Lung (tissue), 17 donors: ENCODE measurements at places on chromosomes 12 and 14.

DNA sequence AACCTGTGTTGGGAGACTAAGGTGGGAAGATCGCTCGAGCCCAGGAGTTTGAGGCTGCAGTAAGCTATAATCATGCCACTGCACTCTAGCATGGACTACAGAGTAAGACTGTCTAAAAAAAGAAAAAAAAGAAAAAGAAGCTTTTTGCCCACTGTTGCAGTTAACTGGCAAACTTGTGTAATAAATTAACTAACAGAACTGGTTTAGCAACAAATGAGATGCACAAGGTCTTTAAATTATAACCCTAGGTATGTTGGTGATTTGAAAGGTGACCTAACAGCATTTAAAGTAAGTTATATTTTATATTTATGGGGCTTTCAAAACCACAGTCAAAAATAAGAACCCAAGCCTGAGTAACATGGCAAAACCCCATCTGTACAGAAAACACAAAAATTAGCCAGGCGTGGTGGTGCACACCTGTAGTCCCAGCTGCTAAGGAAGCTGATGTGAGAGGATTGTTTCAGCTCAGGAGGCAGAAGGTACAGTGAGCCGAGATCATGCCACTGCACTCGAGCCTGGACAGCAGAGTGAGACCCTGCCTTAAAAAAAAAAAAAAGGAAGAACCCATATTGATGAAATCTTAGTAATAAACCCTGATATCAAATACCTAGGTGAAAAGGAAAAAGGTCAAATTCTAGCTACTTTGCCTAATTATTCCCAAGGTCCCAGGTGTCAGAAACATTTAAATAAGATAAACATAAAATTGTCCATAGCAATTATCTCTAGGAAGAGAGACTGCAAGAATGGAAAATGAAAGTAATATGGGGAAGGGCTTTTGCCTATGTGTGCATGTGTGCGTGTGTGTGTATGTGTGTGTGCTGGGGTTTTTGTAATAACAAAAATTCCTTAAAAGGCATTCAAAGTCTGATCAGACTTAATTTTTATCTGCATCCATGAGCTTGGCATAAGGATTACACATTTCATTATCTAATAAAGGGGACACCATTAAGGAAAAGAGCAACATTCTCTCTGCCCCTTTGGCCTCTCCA, 15.4 kb downstream of the SYNE2 start:
- H3K27me3 ChIP-seq = no peaks in the 10 kb centered on the region
- no peaks in the 10 kb centered on the region for H3K4me1 ChIP-seq
- H3K27ac ChIP-seq = no peak overlapping the region
- no peaks in the 10 kb centered on the region for H3K36me3 ChIP-seq
- H3K4me3 ChIP-seq = no peak overlapping the region

- H3K27ac ChIP-seq = no peak overlapping the region
- H3K36me3 ChIP-seq = peaks cover 65% of the 10 kb centered on the region
- no peak overlapping the region for H3K4me3 ChIP-seq
- DNase-seq = no peak
- H3K4me1 ChIP-seq = no peaks in the 10 kb centered on the region
Measured at GRCh38 chr12:57103856-57104255, 7.3 kb downstream of the STAT6 start.

- no peak overlapping the region for H3K27ac ChIP-seq
- no peaks in the 10 kb centered on the region for H3K4me1 ChIP-seq
Measured at GRCh38 chr12:99079811-99080210, 434.7 kb downstream of the APAF1 start.

DNA sequence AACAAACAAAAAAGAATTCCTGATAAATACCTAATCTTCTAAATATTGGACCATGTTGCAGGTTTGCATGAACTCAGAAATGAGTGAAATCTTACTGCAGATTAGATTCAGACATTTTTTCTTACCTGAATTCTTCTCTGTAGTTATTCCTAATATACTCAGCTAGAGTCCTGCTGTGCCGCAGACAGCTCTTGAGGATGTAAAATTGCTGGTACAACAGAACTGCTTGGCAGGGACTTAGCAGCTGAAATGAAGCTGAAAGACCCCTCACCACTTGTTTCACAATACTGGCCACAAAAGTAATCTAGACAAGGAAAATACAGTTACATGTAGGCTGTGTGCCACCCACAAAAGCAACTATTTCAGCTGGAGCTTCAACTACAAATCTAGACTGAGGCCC, 48.3 kb upstream of the KICS2 start:
- no peak overlapping the region for H3K27ac ChIP-seq
- no peaks in the 10 kb centered on the region for H3K27me3 ChIP-seq
- no peak overlapping the region for H3K4me3 ChIP-seq
- no peaks in the 10 kb centered on the region for H3K36me3 ChIP-seq

GRCh38 chr12:51905471-51906429, 1.6 kb upstream of the ACVRL1 start:
- no peaks in the 10 kb centered on the region for H3K36me3 ChIP-seq
- no peaks in the 10 kb centered on the region for H3K27me3 ChIP-seq
- peaks cover 45% of the 10 kb centered on the region for H3K4me1 ChIP-seq
- DNase-seq = peak; percentile 82

DNA sequence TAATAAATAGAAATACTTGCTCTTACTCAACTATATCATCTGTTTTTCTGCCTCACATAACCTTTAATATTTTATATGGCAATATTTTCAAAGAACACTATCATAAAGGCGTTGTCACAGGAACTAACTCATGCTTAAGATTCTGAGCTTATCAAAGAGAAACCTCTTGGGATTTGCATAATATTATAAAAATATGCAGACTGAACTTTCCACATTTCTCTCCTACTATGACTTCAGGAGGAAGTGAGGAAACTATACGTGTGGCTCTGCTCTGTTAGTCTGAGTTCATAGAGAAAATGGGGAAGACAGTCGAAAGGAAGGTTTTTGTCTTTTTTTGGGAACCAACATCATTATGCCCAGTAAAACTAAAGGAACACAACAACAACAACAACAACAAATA, 124.7 kb downstream of the GARIN6 start:
- no peak for DNase-seq
- no peaks in the 10 kb centered on the region for H3K36me3 ChIP-seq
- no peak overlapping the region for H3K27ac ChIP-seq

GRCh38 chr12:4285070-4285469, 11.5 kb downstream of the CCND2 start:
- peaks cover 69% of the 10 kb centered on the region for H3K36me3 ChIP-seq
- DNase-seq = no peak
- no peak overlapping the region for H3K4me3 ChIP-seq
- no peaks in the 10 kb centered on the region for H3K27me3 ChIP-seq

DNA sequence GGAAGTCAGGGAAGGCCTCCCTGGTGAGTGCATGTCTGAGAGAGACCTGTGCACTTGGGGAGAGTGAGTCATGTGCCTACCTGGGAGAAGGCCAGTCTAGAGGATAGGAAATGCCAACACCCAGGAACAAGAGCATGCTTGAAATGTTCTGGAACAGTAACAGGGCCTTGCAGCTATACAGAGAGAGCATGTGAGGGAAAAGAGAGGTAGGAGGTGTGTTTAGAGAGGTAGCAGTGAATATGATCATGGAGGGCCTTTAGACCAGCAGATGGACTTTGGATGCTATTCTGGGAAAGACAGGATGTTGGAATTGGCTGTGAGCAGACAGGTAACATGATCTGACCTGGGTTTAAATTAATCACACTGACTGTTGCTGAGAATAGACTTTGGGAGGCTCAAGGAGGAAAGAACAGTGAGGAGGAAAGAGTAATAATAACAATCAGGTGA, 1143.6 kb downstream of the FLRT2 start:
- no peak for DNase-seq
- H3K36me3 ChIP-seq = no peaks in the 10 kb centered on the region
- H3K27ac ChIP-seq = no peak overlapping the region
- H3K4me3 ChIP-seq = no peak overlapping the region

GRCh38 chr14:32286602-32287001, 42.5 kb upstream of the AKAP6 start:
- H3K27me3 ChIP-seq = no peaks in the 10 kb centered on the region
- H3K4me1 ChIP-seq = no peaks in the 10 kb centered on the region
- no peaks in the 10 kb centered on the region for H3K36me3 ChIP-seq
- no peak for DNase-seq
- H3K27ac ChIP-seq = no peak overlapping the region

- H3K4me3 ChIP-seq = peak overlapping the region; percentile 75
- H3K27me3 ChIP-seq = no peaks in the 10 kb centered on the region
- peak; percentile 24 for DNase-seq
- peak overlapping the region; percentile 91 for H3K27ac ChIP-seq
- H3K36me3 ChIP-seq = peaks cover 4% of the 10 kb centered on the region
Measured at GRCh38 chr12:113333877-113334785, 778 bp downstream of the SLC8B1 start.

DNA sequence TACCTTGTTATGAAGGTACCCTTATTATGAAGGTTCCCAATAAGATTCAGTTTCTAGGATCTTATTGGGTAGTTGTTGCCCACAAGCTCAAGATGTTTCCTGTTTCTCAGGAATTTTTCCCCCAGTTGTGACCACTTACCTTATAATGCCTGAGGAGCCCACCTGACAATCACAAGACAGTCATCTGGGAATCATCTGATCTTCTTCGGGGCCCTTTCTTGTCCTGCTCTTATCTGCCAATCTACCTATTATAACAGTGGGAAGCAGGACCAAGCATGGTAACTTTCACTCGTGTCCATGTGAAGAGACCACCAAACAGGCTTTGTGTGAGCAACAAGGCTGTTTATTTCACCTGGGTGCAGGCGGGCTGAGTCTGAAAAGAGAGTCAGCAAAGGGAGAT, 825.5 kb downstream of the BCL11B start:
- H3K27ac ChIP-seq = no peak overlapping the region
- no peaks in the 10 kb centered on the region for H3K4me1 ChIP-seq
- H3K27me3 ChIP-seq = no peaks in the 10 kb centered on the region
- no peak overlapping the region for H3K4me3 ChIP-seq

DNA sequence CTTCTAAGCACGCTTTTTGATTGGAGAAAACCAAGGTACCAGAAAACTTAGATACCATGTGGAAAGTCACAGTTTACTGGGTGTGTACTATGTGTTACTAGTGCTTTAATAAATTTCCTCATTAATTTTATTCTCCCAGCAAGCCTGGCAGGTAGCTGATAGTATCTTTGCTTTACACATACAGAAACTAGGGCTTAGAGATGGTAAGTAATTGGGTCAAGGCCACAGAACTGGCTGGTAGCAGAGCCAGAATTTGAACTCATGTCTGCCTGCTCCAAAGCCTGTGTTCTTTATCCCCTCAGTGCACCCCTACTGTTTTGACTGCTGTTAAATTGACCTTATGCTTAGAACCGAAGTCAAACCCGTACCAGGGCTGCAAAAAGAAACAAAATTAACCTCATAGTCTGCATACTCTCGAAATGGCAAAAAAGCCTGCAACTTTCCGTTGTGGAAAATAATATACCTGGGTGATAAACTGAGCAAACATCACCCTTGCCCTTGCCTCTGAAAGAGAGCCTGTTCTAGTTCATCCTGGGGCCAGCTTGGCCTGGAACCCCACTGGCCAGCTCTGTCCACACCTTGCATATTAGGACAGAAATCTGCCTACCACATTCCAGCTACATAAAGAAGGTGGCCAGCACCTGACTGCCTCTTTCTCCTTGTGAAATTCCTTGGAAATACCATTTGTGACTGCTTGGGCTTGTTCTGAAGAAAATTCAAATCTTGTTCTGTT, 118.9 kb downstream of the ETV6 start:
- H3K4me1 ChIP-seq = peaks cover 10% of the 10 kb centered on the region
- H3K27ac ChIP-seq = no peak overlapping the region
- H3K4me3 ChIP-seq = no peak overlapping the region
- no peaks in the 10 kb centered on the region for H3K36me3 ChIP-seq

- no peaks in the 10 kb centered on the region for H3K36me3 ChIP-seq
- no peaks in the 10 kb centered on the region for H3K27me3 ChIP-seq
- no peak for DNase-seq
- H3K4me3 ChIP-seq = no peak overlapping the region
- no peak overlapping the region for H3K27ac ChIP-seq
Measured at GRCh38 chr14:55221968-55222367, 30.6 kb upstream of the DLGAP5 start.

DNA sequence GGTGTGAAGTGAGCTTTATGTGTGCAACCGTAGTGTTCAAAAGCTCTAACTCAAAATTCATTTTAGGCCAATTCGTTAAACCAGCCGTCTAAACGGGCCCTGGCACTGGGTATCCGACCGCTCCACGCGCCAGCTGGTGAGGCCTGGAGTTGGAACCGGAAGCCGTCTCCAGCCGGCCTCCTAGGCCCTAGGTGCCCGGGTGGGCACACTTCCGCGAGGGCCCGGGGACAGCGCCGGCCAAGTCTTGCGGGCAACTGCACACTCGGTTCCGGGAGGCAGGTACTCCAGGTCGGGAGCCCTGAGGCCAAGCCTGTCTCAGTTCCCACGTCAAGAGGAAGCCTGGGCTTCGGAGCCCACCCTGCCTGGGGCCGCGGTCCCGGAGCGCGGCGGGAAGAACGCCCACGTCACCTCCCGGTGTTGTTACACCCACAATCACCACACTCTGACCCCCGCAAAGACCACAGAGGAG, 16.2 kb downstream of the OTX2 start:
- H3K36me3 ChIP-seq = no peaks in the 10 kb centered on the region
- H3K27ac ChIP-seq = no peak overlapping the region
- no peak for DNase-seq
- H3K4me1 ChIP-seq = peaks cover 18% of the 10 kb centered on the region
- peaks cover 14% of the 10 kb centered on the region for H3K27me3 ChIP-seq

GRCh38 chr12:19778172-19778571, 338.9 kb downstream of the AEBP2 start:
- peak; percentile 30 for DNase-seq
- no peaks in the 10 kb centered on the region for H3K36me3 ChIP-seq
- no peaks in the 10 kb centered on the region for H3K27me3 ChIP-seq
- no peaks in the 10 kb centered on the region for H3K4me1 ChIP-seq

DNA sequence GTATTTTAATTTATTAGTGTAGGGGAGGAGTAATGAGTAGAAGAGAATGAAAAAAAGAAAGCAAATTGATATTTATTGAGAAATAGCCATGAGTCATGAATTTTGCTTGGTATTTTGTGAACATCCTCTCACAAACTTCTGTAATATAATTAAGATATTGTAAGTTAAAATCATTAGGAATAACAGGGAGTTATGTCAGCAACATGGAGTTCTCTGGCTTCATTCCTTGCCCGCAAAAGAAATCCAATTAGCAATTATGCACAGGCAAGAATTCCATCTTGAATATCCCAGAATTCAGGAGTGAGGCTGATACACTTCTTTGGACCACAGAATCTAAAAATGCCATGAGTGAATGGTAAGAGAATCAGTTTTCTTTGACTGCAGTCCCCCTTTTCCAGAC, 94.3 kb upstream of the PTHLH start:
- no peak overlapping the region for H3K27ac ChIP-seq
- DNase-seq = no peak
- H3K4me1 ChIP-seq = no peaks in the 10 kb centered on the region
- no peaks in the 10 kb centered on the region for H3K36me3 ChIP-seq
- H3K4me3 ChIP-seq = no peak overlapping the region
- H3K27me3 ChIP-seq = no peaks in the 10 kb centered on the region

GRCh38 chr12:54415221-54415929, 3.7 kb downstream of the ITGA5 start:
- peak overlapping the region; percentile 17 for H3K4me3 ChIP-seq
- H3K27ac ChIP-seq = peak overlapping the region; percentile 40
- DNase-seq = no peak
- peaks cover 29% of the 10 kb centered on the region for H3K4me1 ChIP-seq
- H3K36me3 ChIP-seq = no peaks in the 10 kb centered on the region

- no peak overlapping the region for H3K27ac ChIP-seq
- no peaks in the 10 kb centered on the region for H3K4me1 ChIP-seq
- no peak for DNase-seq
- peaks cover 5% of the 10 kb centered on the region for H3K36me3 ChIP-seq
Measured at GRCh38 chr14:24335461-24336171, 745 bp upstream of the ADCY4 start.
